ENCODE measurements at places on chromosomes 4 and X.

- no peak for DNase-seq
These were observed 111.3 kb downstream of the SYNPO2 start for GRCh38 chr4:118999919-119000318.

DNA sequence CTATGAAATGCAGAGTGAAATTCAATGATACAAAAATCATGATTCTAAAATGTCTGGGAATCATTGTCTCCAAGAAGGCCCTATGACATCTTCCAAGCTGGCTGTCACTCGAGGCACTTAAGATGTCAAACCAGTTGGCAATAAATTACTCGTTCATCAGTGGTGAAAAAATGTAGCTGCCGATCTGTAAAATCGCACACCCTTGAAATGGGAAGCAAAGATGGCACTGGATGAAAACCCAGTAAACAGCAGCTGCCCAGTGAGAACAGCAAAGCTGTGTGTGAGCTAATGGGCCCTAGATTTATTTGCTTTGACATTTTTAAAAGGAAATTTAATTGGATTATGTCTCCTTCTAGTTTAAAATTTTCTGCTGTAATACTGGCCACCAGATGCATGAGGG lies 181.9 kb upstream of the NDP start:
- no peak for DNase-seq

DNA sequence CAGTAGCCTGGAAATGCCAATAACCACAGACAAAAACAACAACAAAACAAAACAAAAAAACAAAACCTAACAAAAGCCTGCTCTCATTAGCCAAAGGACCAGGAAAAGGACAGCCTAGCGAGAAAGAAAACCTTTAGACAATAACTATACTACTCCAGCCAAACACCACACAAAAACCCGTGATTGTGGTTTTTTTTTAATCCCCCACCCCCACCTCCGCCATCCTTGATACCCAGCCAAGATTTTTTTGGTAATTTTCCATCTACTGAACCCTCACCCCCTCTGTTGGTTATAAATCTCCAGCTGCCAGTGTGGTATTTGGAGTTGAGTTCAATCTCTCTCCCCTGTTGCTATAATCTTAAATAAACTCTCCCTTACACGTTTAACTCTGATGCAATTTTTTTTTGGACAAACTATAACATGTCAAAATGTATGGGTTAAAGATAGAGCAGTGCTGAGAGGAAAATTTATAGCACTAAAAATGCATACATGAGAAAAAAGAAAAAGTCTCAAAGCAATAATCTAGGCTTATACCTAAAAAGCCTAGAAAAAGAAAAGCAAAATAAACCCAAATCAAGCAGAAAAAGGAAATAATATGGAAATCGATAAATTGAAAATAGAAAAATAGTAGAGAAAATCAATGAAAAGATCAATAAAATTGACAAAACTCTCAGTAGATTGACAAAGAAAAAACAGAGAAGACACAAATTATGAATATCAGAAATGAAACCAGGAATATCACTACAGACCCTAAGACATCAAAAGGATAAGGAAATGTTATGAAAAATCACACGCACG lies 83.7 kb downstream of the NAT8L start:
- no peak for DNase-seq

- DNase-seq, result no peak
These were observed 32.7 kb downstream of the CCDC149 start for GRCh38 chr4:24880186-24880585.

DNA sequence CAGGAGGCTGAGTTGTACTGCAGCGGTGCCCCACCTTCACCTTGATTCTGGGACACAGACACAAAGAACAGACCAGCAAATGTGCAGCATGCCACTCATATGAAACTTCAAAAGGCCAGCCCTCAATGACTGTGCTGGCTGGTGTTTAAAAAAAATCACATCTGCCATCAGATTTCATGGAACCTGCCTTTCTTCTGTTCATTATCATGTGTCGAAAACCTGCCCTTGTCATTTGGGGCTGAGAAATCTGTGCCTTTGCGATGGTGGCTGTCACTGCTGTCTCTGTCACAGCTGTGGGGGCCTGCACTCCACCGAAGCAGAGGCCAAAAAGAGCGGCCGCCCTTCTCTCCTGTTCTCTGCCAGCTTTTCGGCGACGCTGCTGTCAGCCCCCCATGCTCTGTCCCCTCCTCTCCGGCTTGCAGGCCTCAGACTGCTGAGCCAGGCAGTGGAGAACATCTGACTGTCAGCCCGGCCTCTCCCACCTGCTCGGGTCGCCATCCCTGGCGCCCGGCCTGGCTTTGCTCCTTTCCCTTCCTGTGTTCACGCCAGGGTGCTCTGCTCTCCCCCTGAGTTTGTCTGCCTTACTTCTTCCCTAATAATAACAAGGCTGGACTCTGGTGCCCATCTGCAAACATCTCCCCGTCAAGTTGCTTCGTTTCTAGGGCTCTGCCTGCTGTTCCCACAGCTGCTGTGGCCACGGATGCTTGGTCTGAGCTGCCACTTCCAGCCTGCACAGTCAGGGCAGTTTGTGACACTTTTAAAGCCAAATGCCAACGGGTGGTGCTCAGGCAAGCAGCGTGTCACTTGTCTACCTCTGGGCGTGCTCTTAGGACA lies 355.2 kb downstream of the UNC5C start:
- DNase-seq, result no peak

GRCh38 chr4:76790377-76790776 lies 107.6 kb downstream of the SOWAHB start:
- no peak for DNase-seq

Data from hepatic stellate cell (primary cell).